ENCODE measurements at places on chromosomes 1 and 21.

DNA sequence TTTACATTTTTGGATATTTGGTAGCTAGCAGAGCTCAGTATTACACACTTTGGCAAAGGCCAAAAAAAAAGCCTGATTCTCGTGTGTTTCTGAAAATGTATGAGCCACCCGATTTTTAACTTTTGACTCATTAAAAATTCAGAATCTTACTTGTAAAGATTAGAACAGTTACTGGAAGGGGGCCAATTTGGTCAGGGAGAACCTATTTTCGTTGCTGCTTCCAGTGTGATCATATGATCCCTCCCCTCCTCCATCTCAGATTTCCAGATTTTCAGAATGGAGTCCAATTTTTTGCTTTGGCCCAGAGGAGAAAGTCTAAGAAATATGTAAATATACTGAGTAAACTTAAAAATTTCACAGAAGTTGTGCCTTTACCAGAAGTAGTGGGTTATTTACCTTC is 3.2 kb upstream of the OR2AK2 start:
- DNase-seq = no peak

- DNase-seq = no peak
Measured at GRCh38 chr1:20074055-20074724, 4.2 kb downstream of the PLA2G5 start.

GRCh38 chr1:33099290-33100118 is 18.6 kb downstream of the AZIN2 start:
- DNase-seq = no peak

DNA sequence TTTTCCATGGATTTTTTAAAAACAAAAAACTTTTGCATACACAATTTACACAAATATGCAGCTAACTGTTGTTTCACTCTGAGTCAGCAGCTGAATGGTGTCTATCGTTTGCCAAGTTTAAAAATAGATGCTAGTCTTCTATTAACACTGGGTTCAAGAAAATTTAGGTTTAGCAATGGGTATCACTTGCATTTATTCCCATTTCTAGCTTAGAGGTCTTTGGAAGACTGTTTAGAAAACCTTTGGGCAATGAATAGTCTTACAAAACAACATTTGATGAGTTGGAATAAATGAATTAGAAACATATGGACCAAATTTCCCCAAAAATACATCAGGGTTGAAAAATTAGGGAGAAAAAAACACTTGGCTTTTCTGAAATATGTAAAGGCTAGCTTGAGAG is 165.8 kb downstream of the LYPLAL1 start:
- DNase-seq = no peak

GRCh38 chr1:107457989-107458388 is 317.1 kb downstream of the NTNG1 start:
- DNase-seq = no peak

DNA sequence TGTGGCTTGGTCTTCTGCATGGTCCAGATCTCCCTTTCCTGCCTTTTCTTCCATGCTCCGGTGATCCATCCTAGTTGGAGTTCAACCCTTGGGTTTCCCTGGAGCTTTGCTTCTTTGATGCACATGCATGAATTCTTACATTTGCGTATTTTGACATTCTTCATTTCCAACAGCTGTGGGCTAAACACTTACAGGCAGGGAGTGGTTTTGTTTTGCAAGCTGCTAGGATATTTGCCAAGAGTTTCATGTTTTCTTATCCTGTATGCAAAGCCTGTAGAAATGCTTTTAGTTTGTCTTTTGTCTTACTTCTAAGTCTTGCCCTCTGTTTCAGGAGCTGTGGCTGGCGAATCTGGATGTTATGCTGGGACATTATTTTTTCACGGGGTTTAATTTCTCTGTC is 90.3 kb upstream of the PAXBP1 start:
- no peak for DNase-seq

DNA sequence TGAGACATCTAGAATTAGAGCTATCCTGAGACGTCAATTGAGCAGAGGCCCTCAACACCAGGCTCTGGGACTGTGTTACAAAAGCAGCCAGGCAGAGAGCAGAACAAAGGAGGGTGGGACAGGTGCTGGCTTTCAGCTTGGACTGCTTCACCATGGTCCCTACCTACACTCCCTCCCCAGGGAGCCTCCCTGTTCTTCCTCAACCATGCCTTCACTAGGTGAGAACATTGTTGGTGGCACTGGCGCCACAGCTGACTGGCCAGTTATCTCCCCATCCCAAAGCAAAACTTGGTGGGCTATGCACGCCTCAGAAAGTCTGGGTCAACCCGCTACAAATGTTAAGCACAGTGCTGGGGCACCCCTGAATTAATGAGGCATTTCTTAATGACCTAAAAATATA is 87.8 kb downstream of the NMNAT2 start:
- DNase-seq = no peak

GRCh38 chr1:89271341-89272015 is 1.2 kb downstream of the GBP5 start:
- DNase-seq = no peak

GRCh38 chr1:229129301-229130027 is 141.4 kb upstream of the RAB4A start:
- DNase-seq = no peak

DNA sequence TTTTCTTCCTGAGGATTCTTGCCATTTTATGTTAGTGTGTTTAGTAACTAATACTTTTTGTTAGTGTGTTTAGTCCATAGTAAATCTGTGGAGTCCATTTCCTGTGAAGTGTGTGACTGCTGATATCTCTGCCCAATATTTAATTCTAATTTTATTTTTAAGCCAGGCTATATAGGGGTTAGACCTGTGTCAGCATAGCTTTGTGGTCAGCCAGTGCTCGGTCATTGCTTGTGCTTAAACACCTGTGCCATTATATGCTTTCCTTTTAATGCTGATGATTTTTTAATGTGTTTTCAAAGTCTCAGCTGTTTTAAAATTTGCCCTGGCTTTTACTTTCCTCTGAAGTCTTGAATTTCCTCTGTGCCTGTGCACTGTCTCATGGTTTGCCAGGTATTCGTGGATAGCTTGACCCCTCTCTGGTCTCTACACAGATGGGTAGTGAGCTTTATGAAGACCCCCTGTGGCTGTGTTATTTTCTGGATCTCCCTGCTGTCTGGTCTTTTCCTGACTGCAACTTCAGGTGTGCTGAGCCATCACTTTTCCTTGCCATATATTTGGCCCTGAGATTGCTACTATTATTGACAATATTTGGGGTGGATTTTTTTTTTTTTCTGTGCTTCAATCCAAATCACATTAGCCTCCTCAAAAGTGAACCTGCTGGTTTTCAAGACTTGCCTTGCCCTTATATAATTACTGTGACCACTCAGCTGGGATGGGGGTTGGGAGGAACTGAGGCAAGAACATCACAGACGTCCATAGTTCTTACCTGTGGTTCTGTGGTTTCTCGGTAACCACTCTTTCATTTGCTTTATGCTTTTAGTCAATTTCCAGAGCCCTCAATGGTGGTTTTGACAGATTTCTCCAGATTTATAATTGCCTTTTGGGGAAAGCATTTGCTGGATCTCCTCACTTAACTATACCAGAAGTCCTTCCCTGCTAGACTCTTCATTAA is 59.6 kb downstream of the RPS6KC1 start:
- no peak for DNase-seq

GRCh38 chr1:224524679-224525078 is 90.1 kb upstream of the WDR26 start:
- no peak for DNase-seq

GRCh38 chr1:60503266-60503925 is 429.8 kb upstream of the C1orf87 start:
- no peak for DNase-seq

DNA sequence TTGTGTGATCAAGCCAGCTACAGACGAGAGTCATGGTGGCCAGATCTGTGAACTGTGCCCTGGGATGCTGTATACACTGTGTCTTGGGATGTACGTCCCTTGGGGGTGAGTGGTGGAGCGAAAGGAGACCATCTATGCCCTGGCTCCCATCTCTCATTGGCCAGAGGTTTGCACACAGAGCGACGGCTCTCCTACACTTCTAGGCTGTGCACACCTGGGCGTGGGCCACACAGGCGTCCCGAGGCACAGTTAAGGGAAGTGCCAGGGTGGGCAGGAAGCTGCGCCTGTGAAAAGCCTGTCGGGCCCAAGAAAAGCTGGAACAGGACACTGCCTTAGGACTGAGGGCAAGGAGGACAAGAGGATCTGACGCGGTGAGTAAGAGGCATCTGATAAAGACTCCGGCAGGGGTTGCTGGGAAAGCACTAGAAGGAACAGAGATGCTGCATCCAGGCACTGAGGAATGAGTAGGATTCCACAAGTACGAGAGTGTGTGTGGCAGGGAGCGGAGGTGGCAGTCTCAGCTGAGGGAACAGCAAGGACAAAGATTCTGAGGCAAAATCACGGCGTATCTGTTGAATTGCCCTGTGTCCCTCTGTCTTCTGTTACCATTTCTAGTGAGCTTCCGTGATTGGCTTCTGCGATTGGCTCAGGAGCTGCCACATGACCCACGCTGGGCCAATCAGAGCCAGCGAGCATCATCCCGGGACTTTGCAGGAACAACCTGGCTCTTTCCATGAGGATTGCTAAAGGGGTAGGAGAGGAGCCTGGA is 67.9 kb upstream of the ZBTB40 start:
- DNase-seq = no peak

DNA sequence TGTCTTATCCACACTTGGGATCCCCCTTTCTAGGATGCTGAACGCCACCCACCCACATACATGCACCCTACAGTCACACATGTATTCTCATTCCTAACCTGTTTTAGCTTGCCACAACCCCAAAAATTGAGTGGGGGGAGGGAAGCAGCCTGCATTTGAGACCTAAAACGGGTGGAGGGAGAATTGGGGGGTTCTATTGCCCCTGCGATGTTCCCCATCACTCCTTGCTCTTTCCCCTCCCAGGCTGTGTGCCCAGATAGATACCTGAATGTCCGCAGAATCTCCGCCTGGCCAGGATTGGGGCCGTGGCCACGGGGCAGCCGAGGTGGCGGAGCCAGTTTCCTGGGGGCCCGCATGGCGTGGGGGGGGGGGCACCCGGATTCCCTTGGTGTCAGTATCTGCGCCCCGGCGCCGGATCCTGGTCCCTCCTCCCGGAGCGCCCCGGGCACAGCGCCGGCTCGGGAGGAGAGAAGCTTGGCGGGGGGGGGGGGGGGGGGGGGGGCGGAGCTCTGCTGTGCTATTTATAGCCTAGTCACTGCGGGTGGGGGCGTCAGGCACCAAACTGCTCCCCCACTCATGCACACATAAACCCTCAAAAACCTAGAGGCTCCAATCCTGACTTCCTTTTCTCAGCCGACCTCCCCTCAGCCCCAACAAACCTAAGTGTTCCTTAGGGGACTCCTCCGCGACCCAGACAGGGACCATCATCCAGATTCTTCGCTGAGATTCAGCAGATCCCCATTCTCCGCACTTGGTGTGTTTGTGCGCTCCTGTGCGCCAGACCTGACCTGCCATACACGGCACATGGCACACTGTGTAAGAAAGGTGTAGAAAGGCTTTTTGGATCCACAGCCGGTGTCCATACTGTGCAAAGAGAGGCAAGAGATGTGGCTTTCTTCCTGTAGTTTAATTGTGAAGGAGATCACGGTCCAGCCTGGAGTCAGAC is 1.9 kb downstream of the ANKRD34A start:
- no peak for DNase-seq

DNA sequence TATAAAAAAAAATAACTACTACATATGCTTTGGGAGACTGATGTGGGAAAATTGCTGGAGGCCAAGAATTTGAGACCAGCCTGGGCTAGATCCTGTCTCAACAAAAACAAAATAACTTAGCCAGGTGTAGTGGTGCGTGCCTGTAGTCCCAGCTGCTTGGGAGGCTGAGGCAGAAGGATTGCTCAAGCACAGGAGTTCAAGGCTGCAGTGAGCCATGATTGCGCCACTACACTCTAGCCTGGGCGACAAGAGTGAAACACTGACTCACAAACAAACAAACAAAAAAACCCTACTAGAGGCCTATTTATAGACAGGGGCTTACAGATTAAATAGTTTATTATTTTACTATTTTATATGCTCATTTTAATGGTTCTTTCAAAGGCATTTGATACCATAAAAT is 80.0 kb downstream of the LHX4 start:
- DNase-seq = no peak

DNA sequence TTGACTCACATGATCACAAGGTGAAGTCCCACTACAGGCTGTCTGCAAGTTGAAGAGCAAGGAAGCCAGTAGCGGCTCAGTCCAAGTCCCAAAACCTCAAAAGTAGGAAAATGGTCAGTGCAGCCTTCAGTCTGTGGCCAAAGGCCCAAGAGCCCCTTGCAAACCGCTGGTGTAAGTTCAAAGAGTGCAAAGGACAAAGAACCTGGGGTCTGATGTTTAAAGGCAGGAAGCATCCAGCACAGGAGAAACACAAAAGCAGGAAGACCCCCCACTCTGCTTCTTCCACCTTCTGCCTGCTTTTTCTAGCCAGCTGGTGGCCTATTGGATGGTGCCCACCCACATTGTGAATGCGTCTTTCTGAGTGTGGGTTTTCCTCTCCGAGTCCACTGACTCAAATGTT is 2222.6 kb downstream of the MRPL39 start:
- DNase-seq = no peak

- DNase-seq = no peak
Measured at GRCh38 chr1:240612811-240613210, 856 bp upstream of the GREM2 start.

- DNase-seq = no peak
Measured at GRCh38 chr1:28365864-28366263, 3.7 kb upstream of the PHACTR4 start.

DNA sequence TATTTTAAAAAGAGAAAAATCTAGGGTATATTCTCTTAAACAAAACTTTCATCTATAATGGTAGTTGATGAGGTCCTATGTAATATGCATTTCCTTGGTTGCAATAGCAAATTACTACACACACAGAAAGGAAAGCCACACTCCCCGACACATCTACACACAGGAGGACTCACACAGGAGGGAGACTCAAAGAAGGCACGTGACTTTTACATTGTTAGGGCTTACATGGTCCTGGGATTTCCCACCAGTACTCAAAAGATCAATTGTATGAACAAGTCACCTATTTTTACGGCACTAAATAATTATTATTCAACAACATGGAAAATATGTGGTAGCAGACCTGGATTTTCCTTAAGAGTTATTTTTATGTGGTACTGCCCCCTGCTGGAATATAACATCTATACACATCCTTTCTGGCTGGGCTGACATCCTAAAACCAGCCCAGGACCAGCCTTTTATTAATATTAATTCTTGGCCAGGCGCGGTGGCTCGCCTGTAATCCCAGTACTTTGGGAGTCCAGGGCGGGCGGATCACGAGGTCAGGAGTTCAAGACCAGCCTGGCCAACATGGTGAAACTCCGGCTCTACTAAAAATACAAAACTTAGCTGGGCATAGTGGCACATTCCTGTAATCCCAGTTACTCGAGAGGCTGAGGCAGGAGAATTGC is 33.9 kb upstream of the LGALS8 start:
- DNase-seq = peak; percentile 10

GRCh38 chr1:43344267-43344850 is 6.7 kb downstream of the MPL start:
- no peak for DNase-seq

GRCh38 chr21:43312011-43312410 is 114.9 kb downstream of the SIK1 start:
- no peak for DNase-seq

DNA sequence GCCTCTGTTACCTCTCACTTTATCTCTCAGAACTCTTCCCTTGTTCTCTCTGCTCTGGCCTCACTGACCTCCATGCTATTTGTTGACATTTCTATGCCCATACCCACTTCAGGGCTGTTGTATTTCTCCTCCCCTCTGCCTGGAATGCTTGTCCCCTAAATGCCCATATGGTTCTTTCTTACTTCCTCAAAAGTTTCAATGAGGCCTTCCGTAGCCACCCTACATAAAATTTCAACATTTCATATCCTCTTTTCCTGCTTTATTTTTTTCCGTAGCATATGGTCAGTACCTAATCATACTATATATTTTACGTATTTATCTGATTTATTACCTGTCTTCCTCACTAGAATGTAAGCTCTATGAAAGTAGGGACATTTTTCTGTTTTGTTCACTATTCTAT is 47.1 kb upstream of the ZYG11A start:
- no peak for DNase-seq
